ENCODE measurements at places on chromosomes 11 and 22.

GRCh38 chr22:40904101-40904500, 42.2 kb upstream of the DNAJB7 start:
- DNase-seq = no peak

- no peak for DNase-seq
Measured at GRCh38 chr22:37026325-37026724, 6.8 kb downstream of the MPST start.

DNA sequence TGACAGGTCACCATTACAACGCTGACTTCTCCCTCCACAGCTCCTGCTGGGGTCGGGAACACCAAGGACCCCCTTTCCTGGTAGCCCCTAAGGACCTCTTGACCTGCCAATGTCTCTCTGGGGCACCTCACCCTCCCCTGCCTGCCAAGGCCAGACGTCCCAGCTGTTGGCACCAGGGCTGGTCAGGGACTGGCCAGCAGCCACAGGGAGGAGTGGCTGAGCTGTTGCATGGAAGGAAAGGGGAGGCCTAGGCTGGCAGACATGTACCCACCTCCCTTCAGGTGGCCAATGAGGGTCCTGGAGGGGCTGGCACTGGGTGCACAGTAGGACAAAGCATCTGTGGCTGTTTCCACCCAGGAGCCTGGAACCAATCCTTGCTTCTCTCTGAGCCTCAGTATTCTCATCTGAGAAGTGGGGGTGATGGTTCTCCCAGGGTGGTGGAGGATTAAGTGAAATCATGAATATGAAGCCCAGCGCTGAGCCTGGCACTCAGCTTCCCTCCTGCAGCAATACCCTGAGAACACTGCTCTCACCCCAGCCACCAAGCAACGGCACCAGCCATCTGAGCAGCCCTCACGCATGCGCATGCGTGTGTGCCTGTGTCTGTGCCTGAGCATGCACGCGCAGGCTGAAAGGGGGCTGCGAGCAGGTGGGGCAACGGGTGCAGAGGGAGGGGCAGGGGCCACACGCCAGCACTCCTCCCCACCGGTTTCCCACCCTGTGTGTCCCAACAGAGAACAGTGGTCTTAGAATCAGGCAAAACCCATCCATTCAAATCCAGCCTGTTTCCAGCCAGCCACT, 5.9 kb downstream of the KCNJ4 start:
- DNase-seq = no peak

- DNase-seq = no peak
Measured at GRCh38 chr11:76249195-76249741, 43.0 kb upstream of the WNT11 start.

- DNase-seq = no peak
Measured at GRCh38 chr11:130139401-130139800, 20.2 kb upstream of the ST14 start.

GRCh38 chr11:86444981-86445380, 70.3 kb downstream of the CCDC81 start:
- no peak for DNase-seq

- DNase-seq = no peak
Measured at GRCh38 chr22:25919452-25919851, 177.5 kb downstream of the MYO18B start.
